SJCRH30 (cell line): ENCODE measurements at places on chromosomes 11 and 22. TPM values are rescaled to one million over a fixed set of nuclear protein-coding genes. Genes with fewer than 3 reads are reported as not detected.
A peak's percentile ranks its signal among the peaks of the same experiment; 100 is the strongest.

- no peak for DNase-seq
- no peaks in the 10 kb centered on the region for H3K36me3 ChIP-seq
- H3K27me3 ChIP-seq = no peaks in the 10 kb centered on the region
- H3K27ac ChIP-seq = no peak overlapping the region
- no peak overlapping the region for H3K4me3 ChIP-seq
Observed at GRCh38 chr22:46969491-46969890, 207.0 kb downstream of the TBC1D22A start.

Gene RIBC2
- total RNA-seq = not detected in 2 replicates

GRCh38 chr11:104534278-104534677 is 364.0 kb downstream of the CASP12 start:
- H3K4me3 ChIP-seq = no peak overlapping the region
- H3K36me3 ChIP-seq = no peaks in the 10 kb centered on the region
- H3K4me1 ChIP-seq = no peaks in the 10 kb centered on the region
- H3K27ac ChIP-seq = no peak overlapping the region
- H3K27me3 ChIP-seq = no peaks in the 10 kb centered on the region

DNA sequence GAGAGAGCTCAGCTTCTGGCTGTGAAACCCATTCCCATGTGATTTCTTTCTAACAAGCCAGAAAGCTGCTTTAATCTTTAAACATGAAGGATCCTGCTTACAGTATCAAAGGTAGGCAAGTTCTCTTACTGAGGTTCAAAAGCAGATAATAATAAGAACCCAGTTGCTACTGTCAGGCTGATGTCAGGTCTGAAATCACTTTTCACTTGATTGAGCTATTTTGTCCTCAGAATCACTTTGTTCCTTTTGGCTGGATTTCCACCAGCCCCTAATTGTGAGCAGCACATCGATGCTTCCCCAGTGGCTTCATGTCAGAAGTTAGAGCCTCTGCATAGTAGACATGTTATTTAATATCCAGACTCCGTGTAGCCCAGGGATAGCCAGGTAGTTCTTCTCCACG is 55.8 kb upstream of the CEP295 start:
- H3K27ac ChIP-seq = no peak overlapping the region
- H3K27me3 ChIP-seq = no peaks in the 10 kb centered on the region
- no peaks in the 10 kb centered on the region for H3K36me3 ChIP-seq
- no peaks in the 10 kb centered on the region for H3K4me1 ChIP-seq

DNA sequence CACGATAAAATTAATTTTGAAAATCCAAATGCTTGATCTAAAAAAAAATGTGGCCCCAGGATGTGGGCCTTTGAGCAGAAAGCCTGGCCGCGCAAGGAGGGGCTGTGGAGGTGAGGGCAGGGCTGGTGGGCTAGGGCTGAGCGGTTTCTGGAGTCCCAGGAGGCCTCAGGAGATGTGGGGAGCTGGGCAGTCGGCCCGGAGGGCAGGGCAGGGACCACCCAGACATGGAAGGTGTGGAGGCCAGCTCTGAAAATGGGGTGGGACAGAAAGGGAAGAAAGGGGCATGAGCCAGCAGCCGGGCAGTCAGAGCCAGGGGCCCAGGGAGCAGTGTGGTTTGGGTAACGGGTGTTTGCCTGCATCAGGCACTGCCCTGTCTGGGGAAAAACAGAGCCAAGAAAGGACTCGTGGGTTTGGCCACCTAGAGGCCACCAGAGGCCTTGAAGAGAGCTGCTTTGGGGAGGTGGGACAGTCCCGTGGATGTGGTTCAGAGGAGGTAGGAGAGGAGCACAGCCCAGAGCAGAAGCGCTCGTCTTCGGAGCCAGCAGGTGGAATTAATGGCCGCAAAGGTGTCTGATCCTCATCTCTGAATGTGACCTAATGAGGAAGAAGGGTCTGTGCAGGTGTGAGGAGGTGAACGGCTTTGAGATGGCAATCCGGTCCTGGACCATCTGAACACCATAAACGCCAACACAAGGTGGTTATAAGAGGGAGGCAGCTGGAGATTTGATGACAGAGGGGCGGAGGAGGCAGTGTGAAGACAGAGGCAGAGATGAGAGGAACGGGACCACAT is 50.2 kb downstream of the IGF2 start:
- no peaks in the 10 kb centered on the region for H3K27me3 ChIP-seq
- H3K36me3 ChIP-seq = no peaks in the 10 kb centered on the region
- peak; percentile 42 for DNase-seq
- H3K4me3 ChIP-seq = no peak overlapping the region

Gene SNAP29
- total RNA-seq = 15.5 and 17.7 TPM in 2 replicates

Gene KDM4E
- total RNA-seq = not detected in 2 replicates
